Ureter (tissue), 1 donor: ENCODE measurements at places on chromosomes 12 and 14. TPM values are rescaled to one million over a fixed set of nuclear protein-coding genes. Genes with fewer than 3 reads are reported as not detected.

DNA sequence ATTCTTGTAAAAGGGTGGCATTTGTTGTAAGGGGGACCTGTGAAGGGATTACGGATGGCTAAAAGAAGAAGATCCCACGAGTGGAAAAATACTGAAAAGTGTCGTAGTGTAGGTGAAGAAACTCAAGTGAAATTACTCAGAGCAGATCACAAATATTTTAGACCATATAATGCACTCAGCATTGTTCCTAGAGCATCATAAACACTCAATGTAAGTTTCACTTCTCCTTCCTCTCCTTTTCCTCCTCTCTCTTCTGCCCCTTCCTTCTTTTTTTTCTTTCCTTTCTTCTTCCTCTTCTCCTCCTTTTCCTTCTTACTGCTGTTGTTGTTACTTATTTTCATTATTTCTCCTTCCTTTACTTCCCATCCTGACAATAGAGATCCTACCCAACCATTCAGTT is 445.6 kb downstream of the ADAMTS20 start:
- DNase-seq: no peak

DNA sequence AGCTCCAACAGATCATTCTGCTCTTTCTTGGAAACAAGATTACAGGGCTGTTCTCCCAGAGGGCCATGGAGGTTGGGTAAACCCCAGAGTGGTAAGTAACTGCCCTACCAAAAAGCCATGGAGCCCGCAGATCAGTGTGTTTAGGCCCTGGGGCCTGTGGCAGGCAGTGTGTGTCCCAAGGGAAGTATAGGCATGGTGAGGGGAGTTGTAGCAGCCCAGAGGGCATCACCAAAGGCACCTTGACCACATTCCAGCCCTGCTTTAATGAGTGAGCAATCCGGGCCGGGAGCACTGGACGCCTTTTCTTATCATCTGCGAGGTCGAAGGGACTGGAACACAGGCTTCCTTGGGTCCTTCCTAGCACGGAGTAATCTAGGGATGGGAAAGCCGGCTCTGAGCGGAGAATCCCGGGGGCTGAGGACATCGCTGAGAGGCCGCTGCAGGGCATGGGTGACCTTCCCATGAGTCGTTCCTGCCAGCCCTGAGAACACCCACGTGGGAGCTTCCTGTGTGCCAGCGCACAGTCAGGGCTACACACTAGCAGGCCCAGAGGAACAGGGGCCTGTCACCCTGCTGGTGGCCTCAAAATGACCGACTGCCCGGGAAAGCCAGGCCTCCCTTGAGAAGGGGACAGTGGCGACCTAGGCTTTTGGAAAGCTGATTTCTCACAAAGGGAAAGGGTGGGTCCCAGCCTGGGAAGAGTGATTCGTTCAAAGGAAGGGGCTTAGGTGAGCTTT is 91.3 kb downstream of the NINJ2 start:
- no peak for DNase-seq

DNA sequence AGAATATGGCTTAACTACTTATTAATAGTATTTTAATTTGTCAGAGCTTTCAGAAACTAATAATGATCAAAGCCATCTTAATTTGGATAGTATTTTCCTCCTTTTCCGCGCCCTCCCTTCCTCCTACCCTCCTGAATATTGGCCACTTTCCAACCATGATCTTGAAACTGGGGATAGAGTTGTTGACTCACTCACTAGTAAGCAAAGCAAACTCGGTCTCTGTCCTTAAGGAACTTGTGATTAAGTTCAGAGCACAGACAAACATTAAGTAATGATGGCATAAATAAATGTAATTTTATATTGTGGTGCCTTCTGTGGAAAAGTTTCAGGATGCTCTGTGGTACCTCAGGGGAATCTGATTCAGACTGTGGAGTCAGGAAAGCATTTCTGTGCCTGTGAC is 75.7 kb downstream of the LRRK2 start:
- no peak for DNase-seq

- DNase-seq: no peak
These were observed 3.6 kb downstream of the DDX51 start for GRCh38 chr12:132140501-132140900.

DNA sequence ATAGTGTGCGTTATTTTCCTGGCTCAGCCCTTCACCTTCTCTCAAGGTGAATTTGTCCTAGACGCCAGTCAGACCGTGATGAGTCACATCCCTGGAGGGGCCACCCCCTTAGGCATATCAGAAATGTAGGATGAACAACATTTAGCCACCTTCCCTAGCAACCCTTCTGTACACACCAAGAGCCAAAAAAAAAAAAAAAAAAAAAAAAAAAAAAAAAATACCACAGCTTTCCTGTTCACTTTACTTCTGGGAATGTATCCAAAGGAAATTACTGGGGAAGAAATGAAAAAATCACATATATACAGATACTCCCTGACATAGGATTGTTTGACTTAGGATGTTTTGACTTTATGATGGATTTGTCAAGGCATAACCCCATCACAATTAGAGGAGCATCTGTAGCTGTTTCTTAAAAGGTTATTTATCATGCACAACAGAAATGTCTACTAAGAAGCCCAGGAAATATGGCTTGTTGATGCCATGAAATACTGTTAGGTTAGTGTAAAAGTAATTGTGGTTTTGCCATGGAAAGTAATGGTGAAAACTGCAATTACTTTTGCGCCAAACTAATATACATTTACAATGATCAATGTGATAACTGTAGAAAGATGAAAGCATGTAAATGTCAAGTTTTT is 68.2 kb upstream of the BDKRB2 start:
- DNase-seq: no peak

GRCh38 chr14:19917243-19917642 is 3.2 kb upstream of the OR4K5 start:
- no peak for DNase-seq

DNA sequence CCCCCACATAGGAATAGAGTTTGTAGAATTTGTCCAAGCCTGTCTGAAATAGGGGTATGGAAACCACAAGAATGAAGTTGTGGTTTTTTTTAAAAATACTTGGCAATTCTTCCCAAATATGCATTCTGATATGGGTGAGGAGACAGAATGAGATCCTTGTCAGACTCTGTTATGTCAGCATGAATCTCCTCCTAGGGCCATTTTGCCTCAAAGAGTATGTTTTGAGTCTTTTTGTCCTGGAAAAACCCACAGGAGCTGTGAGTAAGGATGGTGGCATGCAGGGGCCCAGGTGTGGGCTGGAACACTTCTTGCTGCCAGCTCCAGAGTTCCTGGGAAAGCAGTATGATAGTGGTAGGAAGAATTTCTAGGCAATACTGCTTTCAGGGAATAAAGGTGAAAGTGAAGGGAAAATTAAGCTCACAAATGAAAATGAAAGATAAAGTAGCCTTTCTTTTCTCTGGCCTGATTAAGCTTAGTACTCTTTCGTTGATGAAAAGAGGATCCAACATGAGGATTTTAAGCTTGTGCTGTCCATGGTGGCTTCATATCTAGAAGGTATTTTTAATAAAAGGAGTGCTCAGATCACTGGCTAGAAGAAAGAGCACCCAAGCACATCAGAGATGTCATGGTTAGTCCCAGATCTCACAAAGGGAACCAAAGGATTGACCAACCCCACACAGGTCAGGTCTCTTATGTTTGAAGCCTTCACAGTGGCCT is 130.8 kb downstream of the LLPH start:
- no peak for DNase-seq

GRCh38 chr12:105107171-105107493 is 399 bp upstream of the WASHC4 start:
- DNase-seq: no peak

DNA sequence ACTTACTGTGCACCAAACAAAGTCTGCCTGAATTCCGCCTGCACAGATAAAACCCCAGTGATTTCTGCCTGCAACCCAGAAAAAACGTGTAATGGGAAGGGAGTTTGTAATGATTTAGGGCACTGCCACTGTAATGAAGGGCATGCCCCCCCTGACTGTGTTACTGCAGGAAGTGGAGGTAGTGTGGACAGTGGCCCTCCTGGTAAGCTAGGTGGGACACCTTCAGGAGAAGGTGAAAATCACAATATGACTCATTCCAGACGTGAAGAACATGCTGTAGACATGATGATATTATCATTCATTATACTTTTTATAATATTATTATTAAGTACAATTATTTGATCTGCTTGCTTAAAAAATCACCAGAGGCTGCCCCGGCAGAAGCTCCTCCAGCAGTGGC is 59.2 kb downstream of the MAPKAPK5 start:
- no peak for DNase-seq

The GPR162 gene
- 2.5 TPM for total RNA-seq

The AHNAK2 gene
- 34.5 TPM for total RNA-seq

The LMNTD1 gene
- total RNA-seq: not detected

The LMO3 gene
- 12.9 TPM for total RNA-seq
